ENCODE measurements at places on chromosomes 12 and 14. TPM values are rescaled to one million over a fixed set of nuclear protein-coding genes. Genes with fewer than 3 reads are reported as not detected.

GYS2 gene
- not detected for total RNA-seq

SYNDIG1L gene
- total RNA-seq, result 0.26 TPM

ISCA2 gene
- total RNA-seq, result 22.4 TPM

ITGB7 gene
- 0.83 TPM for total RNA-seq

ACOT4 gene
- total RNA-seq, result 1.4 TPM

SLCO1A2 gene
- total RNA-seq, result 3.8 TPM

All from osteocyte (in vitro differentiated cells).